ENCODE measurements at places on chromosomes 3 and 15. TPM values are rescaled to one million over a fixed set of nuclear protein-coding genes. Genes with fewer than 3 reads are reported as not detected.

- no peak for DNase-seq
These were observed 10.9 kb downstream of the ACSBG1 start for GRCh38 chr15:78223396-78224022.

- no peak for DNase-seq
These were observed 72.5 kb downstream of the SPRED1 start for GRCh38 chr15:38324939-38325647.

DNA sequence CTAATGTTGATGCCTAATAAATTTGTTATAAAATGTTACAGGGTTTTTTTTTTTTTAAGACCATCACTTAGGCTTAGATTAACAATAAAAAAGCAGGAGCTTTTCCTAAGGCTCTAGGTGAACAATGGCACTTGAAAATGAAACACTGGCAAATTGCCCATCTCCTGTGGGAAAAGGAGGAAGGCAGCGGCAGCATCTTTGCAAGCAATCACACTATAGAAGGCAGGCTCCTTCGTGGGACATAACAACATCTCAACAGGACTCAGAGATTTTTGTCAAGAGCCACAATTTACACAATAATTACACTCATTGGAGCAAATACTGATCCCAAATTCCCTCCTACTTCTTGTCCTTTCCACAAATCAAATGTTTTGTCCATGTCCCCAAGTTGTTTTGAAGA, 646.7 kb downstream of the ROBO2 start:
- no peak for DNase-seq

DNA sequence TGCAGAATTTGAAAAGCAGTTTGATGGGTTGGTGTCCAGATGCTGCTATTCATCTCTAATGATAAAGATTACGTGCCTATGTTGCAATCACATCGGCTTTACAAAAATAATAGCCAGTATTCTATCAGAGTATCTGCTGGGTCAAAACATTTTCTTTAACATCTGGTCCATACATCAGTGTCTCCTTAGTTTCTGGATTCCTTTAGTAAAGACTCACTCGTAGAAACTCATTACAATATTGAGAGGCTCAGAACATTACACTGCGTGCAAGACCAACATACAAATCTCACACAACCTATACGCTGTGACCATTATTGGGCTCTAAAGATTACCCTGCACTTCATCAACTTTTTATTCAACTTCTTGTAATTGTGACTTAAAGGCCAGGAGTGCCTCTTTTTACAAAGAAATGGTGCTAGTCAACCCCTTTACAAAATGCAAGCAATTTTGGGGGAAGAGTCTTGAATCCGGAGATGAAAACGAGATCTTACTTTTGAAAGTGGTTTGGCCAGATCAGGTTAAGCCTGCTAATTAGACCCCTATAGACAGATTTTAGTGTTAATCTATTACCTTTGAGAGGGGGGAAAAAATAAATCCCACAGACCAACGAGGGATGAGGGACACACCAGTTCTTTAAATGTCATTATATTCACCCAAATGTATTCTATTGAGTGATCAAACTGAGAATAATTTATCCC, 2.9 kb downstream of the TRA2B start:
- DNase-seq, result no peak

SH2D7 gene
- not detected for total RNA-seq

SAMD7 gene
- not detected for total RNA-seq

DNA sequence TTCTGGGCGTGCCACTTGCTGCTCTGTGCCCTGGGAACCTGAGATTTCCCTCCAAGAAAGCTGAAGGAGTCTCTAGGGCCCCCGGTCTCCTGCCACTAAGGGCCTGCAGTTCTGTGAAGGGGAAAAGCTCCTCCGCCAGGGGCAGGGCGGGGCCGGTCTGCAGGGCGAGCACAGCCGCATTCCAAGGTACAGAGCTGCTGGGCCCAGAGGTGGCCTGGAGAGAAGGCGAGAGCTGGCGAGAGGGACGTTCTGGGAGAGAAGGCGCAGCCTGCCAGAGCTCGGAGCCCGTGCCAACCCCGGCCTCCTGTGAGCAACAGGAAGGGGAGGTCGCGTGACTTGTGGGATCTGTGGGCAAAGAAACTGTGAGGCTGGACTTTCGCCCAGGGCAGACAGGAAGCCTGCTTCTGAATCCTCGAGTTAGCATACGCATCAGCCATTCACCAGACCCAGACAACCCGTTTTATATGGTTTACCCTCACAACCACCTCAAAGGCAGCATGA, 500.4 kb downstream of the SHQ1 start:
- peak; percentile 92 for DNase-seq

DNA sequence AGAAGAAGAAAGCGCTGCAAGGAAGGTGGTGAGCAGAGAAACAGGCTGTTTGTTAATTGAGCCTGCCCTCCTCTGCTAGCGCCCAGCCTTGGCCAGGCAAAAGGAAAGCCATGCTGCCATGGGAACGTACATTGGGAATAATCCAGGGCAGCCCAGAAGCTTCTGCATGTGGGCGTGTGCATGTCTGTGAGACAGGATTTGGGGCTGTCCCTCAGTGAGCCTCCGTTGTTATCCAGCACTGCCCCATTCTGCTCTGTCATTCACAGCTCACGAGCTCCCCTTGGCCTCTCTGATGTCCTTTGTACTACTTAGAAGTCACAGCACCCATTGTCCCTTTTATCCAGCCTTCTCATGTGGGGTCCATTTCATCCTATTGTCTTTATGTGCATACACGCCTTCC, 239.1 kb upstream of the ROPN1 start:
- no peak for DNase-seq

GRCh38 chr3:58377750-58378149, 45.1 kb downstream of the PXK start:
- no peak for DNase-seq

DNA sequence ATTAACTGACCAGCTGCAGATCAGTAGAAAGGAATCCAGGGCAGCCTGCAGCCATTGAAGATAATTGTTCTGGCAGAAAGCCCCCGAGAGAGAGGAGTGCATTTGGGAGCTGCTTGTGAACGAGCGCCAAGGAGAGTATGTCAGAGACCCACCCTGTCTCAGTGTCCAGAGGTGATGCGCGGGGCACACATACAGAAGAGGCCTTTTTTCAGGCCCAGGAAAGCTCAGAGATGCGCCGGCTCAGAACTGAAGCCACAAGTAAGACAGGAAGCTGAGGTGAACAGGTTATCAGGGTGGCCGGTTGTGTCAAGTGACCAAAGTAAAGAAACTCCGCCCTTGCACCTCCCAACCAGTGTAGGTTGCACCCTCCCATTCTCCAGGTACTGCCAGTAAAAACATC, 59.8 kb upstream of the HEG1 start:
- no peak for DNase-seq

- no peak for DNase-seq
These were observed 21.7 kb downstream of the PXYLP1 start for GRCh38 chr3:141253326-141253725.

- DNase-seq, result no peak
These were observed 8.4 kb downstream of the THBS1 start for GRCh38 chr15:39589193-39589814.

DNA sequence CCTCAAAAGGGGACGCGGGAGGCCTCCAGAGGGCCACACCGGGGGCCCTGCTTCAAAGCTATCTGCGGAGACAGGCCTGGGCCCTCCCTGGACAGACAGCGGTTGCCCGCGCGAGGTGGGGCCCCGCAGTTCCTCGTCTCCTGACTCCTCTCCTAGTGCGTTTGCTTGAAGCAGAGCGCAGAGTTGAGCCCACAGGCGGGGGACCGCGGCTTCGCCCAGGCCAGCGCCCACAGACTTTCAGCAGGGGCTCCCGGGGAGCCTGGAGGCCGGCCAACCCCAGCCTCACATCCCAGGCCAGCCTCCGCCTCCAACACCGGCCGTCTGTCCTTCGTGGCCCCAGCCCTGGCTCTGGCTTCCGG, 540 bp upstream of the ADAMTS7 start:
- DNase-seq, result no peak

DNA sequence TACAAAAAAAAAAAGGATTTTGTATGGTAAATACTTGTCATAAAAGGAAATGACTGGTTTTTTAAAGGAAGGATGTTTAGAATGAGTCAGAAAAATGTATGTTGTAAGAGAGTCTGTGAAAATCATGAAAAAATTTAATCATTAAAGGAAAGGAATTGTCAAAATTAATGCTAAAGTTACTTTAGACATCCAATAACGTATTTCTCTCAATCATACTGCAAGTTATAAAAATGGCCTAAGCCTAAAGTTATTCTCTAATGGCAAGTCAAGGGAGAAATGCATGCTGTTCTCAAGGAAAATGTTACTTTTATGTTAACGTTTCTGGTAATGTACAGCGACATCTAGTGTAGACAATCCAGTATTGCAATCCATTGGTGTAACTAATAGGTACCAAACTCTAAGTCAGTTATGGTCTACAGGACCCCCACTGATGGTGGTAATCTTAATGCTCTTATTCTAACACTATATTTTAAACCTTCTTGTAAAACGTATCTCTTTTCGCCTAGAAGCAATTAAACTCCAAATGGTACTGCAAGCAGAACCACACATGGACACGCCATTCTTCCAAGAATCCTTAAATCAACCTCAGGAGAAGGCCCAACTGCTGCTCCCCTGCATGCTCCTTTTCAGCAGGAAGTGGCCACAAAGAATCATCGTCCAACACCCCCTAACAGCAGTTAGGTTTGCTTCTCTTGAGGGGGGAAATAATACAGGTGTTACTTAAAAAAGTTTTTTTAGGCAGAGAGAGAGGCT, 35.2 kb downstream of the NCEH1 start:
- DNase-seq, result no peak

DNA sequence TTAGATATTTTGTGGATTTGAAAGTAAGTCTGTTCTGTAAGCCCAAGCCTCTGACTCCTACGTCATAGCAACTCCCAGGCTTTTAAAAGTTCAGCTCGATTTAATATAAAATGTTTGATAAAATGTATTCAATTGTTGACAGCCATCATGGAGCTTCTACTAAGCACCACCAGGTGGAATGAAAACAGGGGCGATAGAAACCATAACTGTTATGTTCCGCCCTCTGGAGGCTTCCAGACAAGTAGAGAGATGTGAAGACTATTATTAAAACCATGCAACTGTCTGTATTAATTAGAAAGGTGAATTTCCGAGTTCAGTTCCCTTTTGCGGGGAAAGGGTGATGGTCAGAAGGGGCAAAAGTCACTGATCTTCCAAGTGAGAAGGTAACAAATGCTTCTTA, 292.2 kb downstream of the NR2F2 start:
- no peak for DNase-seq
